T-helper 17 cell (primary cell): ENCODE measurements at places on chromosomes 5 and 9.

DNA sequence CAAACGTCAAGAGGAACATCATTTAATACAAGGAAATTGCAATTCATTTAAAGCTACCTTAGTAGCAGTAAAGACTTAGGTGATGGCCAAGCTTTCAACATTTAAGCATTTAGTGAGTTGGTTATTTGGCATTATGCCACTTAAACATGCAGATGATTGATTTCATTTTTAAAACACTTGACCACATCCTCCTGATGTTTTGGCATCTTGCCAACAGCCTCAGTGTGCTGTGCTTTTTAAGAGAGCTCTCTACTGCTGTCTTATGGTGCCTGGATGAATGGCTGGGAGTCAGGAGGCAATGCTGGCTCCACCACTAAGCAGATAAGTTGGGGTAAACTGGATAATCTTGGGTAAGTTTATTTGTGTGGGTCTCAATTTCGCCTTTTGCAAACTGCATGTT is 364.5 kb downstream of the MAN2A1 start:
- DNase-seq = no peak

DNA sequence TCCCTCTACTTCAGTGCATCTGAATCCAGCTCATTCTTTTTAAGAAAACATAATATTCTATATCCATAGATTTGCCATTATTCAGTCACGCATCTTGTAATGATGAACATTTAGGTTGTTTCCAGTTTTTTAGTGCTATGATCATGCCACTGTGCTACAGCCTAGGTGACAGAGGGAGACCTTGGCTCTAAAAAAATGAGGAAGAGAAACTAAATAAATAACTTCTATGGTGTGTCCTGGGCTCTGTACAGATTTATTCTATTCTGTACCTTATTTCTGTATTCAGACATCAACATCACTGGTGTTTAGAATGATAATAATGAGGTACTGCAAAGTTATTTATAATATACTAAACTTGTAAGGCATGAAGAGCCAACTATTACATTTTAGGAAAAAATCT is 45.9 kb downstream of the PDE8B start:
- no peak for DNase-seq

- no peak for DNase-seq
These were observed 134.9 kb upstream of the LPCAT1 start for GRCh38 chr5:1658665-1659064.

GRCh38 chr5:10272053-10272874 is 22.2 kb downstream of the CCT5 start:
- no peak for DNase-seq

DNA sequence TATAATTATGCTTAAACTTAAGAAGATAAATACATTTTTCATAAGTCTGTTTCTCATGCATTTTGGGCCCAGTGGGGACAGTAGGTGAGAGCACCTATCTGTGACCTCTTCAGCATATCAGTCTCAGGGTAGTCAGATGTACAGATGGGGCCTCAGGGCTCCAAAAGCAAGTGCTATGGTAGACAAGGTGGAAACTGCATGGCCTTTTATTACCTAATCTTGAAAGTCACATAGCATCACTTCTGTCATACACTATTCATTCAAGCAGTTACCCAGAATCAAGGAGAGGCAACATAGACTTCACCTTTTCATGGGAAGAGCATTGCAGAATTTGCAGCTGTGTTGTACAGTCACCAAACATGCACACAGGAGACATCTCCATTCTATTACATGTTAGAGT is 94.8 kb downstream of the SV2C start:
- no peak for DNase-seq

DNA sequence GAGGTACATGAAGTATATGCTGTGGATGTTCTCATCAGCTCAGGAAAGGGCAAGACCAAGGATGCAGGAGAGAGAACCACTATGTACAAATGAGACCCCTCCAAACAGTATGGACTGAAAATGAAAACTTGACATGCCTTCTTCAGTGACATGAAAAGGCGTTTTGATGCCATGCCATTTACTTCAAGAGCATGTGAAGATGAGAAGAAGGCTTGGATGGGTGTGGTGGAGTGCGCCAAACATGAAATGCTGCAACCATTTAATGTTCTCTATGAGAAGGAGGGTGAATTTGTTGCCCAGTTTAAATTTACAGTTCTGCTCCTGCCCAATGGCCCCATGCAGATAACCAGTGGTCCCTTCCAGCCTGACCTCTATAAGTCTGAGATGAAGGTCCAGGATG is 47.7 kb downstream of the SEMA4D start:
- DNase-seq = no peak

GRCh38 chr9:133727277-133727875 is 10.8 kb downstream of the SARDH start:
- DNase-seq = no peak

- DNase-seq = no peak
These were observed 10.6 kb downstream of the MYOZ3 start for GRCh38 chr5:150671509-150672236.

DNA sequence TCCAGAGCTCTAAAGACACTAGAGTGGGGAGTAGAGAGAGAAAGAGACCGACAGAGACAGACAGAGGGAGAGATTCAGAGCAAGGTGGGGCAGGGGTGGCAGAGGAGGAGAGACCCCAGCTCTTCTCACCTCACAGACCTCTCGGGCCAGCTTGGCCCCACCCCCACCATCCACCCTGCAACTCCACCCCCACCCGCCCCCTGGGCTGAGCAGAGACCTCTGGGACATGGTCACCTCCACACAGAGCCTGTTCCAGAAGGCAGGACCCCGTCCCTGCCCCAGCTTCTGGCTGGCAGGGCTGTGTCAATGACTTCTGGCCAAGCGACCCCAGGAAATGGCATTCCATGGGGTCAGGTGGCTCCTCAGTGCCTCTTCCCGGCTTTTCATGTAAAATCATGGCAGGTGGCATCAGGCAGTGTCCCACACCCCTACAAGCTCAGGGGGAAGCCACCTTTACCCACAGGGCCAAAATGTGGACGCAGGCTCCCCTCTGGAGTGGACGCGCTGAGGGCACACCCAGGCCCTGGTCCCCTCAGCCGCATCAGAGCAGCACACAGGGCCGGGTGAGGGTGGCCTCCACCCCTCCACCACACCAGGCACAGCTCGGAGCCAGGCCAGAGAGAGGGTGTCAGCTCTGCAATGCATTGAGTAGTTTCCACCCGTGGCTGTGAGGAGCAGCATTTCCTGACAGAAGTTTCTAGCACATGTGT is 131.2 kb upstream of the LPCAT1 start:
- no peak for DNase-seq

DNA sequence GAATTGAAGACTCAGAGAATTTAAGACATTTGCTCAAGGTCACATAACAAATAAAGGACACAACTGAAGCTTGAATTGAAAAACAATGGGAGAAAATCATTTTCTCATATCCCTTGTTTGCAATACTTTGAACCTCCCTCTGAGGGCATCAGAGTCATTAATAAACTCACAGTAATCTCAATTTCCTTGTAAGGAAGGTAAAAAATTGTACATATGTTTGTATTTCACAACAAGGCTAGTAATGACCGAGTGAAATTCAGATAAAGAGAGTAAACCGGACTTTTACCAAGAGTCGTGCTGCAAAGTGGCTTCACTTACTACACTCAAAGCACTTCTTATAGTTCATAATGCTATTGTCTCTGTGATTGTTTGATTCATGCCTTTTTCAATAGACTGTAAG is 665.0 kb downstream of the NR2F1-AS1 start:
- DNase-seq = no peak

DNA sequence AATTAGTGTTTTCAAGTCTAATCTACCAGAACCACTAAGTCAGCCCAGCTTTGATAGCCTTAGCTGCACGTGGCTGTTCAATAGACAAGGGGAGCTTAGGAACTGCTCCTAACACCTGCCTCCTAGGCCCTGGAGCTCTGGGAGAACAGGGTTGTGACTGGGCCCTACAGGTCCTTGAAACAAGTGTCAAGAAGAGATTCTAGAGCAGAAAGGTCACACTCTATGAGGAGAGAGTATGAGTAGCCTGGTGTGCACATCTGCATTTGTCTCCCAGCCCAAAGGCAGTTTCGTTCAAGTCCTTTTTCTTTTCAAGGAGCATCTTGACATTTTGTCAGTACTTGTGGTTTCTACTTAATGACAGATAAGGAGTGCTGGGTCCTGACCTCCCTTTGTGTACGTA is 206.1 kb downstream of the PRELID2 start:
- no peak for DNase-seq

DNA sequence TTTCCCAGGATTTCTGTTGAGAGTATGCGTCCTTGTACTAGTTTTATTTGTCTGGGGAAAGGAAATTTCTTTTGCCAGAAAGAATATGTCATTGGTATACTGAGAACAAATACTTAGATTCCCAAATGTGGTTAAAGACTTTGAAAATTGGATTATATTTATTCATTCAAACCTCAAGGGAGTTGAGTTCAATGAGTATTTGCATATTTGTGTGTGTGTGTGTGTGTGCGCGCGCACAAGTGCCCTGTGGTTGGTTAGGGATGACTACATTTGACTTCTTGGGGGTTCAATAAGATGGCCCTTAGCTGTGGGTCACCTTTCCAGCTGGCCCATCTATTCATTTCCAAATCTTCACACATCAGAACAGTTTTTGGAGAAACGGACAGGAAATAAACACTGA is 4.9 kb downstream of the RXFP3 start:
- no peak for DNase-seq

GRCh38 chr9:95005278-95006143 is 279.0 kb downstream of the AOPEP start:
- DNase-seq = no peak

DNA sequence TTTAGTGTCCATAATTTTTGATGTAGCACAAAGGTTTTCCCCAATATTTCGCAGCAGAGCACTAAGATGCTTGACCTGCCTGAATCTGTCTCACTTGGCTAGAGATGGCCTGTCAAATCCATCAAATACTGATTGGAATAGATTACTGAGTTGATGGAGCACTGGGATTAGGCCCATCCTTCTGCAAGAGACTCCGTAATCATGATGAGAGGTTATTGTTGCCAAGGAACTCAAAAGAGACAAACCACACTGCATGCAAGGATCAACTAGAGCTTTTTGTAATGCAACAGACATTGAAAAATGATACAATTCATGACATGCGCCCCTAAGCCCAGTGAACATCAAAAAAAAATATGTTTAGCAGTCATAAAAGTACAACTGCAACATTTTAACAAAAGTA is 585.3 kb upstream of the GRAMD2B start:
- no peak for DNase-seq

- no peak for DNase-seq
These were observed 39.9 kb downstream of the COL15A1 start for GRCh38 chr9:98983295-98984268.

DNA sequence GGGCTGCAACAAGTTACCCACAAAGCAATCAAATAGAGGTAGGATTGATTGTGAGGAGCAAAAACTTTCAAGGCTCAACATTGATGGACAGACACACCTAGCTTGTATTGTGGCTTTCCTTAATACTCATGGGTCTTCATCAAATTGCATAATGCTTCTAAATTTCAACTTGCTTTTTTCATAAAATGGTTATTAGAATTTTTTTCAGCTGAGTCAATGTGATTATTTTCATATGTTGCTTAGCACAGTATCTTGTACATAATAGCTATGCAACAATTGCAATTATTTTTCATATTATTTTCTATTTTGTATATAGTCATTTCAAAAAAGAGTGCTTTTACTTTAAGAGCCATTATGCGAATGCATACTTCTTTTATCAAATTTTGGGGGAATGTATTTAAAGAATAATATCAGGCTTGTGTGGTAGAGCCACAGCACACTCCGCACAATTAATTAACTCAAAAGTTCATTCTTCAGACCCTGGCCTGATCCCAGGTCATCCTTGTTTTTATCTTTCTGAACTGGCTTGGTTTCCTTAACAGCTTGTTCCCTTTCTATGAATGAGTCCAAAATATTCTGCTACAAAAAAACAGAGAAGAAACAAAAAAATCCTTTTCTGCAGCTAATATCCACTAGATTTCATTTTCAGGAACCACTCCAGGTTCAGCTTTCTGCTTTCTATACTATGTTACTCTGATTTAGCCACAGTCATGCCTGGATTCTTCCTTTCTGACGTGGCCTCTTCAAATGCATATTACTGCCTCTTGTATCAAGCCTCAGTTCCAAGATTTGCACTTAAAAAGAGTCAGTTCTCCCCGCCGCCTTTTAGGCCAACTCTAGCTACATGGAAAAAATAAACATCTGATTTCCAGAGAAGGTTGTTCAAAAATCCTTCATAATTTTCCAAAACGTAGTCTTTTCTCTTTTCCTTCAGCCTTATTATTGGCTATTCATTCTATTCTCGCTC is 45.3 kb upstream of the CDH9 start:
- DNase-seq = no peak

DNA sequence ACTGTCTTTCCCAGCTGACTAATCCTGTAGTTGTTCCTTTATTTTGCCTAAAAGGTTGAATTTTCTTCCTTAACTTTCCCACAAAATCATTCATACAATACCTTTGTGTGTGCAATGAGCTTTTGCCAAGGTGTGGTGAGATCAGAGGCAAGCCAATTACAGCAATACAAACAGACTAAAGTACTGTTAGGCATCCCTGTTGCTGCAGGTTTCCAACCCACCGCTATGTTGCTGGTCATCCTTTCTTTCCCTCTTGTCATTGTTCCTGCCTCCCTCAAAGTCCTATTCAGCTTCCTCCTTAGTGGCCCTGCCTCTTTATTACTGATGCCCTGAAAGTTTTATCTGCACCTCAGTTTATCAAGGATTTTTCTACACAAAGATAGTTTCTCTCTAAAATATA is 22.1 kb downstream of the ITGA2 start:
- DNase-seq = no peak

DNA sequence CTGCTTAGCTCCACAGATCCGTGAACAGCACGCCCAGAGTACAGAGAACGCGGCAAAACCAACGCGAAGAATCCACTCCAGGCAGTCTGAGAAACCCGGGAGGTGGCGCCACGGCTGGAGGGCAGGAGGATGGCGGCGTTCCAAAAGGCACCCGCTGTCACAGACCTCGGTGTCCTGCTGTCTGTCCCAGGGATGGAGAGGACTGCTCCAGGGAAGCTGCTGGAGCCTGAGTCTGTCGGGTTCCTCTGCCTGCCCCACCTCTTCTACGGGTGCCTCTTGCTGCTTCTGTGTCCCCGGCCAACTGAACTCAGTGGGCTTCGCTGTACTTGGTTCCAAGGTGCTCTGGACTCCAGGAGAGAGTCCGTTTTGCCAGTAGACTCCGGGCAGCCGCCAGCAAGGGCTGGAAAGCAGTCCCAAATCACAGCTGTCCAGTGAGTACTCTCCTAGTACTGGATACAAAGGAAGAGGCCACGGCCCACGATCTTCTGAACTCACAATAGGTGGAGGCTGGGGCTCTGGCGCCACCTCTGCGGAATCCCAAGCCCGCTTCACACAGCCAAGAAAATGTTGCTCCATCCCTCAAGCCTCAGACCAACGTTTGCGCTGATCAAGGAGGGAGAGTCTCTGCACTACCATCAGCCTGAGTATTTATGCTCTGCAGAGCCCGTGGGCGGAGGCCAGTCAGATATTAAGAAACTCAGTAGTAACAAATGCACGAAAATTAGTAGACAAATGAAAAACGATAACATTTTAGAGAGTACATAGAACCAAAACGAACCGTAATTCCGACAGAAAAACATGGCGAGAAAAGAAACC is 440 bp downstream of the ANXA2R start:
- DNase-seq = peak; percentile 56

- no peak for DNase-seq
These were observed 105.2 kb downstream of the LIFR start for GRCh38 chr5:38451074-38451725.

GRCh38 chr9:326667-327066 is 112.0 kb downstream of the DOCK8 start:
- no peak for DNase-seq

- no peak for DNase-seq
These were observed 203.1 kb upstream of the EFNA5 start for GRCh38 chr5:107873877-107874276.

GRCh38 chr9:133701981-133702797 is 36.0 kb downstream of the SARDH start:
- DNase-seq = peak; percentile 42
